ENCODE measurements at places on chromosomes 12 and 14.

DNA sequence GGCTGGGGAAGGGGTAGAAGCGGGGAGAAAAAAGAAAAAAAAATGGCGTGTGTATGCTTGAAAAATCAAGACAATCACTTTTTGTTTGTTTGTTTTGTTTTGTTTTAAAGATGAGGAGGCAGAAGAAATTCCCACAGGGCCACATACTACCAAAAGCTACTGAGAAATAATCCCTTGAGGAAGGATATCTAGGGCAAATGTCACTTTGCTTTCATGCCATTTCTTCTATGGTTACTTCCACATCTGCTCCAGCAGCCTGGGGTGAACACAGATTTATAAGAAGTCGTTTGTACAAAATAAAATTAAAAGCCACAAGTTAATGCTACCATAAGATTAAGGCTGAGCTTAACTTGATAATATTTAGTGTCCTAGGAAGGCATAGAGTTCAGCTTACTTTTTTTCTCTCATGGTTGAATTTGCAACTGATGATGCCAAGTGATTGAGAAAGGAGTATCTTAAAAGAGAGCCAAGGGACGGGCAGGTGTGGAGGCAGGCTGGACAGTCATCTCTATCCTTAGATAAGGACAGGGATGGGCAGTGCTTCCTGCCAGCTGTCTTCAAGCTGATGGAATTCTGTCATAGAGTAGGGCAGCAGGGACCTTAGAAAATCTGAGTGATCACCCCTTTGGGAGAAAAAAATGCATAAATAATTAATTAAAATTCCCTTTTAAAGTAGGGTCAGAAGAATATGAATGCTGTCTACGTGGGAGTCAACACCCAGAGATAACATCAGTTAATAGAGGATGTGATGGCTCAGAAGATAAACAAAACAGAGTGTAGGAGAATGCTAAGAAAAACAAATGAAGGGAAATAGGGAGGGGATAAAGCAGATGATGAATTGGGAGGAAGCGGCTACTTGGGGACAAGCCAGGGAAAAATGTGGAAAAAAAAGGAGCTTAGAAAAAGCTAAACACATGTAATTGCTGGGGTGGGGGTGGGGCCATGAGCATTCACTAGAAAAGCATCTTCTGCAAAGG lies 57.1 kb downstream of the DYRK2 start:
- H3K36me3 ChIP-seq: peaks cover 6% of the 10 kb centered on the region
- peaks cover 8% of the 10 kb centered on the region for H3K4me1 ChIP-seq
- no peak overlapping the region for H3K27ac ChIP-seq
- peaks cover 5% of the 10 kb centered on the region for H3K27me3 ChIP-seq
- no peak for DNase-seq
- no peak overlapping the region for H3K4me3 ChIP-seq

GRCh38 chr12:118590406-118591150 lies 214.2 kb downstream of the SUDS3 start:
- no peaks in the 10 kb centered on the region for H3K4me1 ChIP-seq
- DNase-seq: no peak
- no peak overlapping the region for H3K27ac ChIP-seq
- no peaks in the 10 kb centered on the region for H3K27me3 ChIP-seq

GRCh38 chr12:111197376-111197944 lies 171.4 kb downstream of the PHETA1 start:
- H3K27ac ChIP-seq: no peak overlapping the region
- DNase-seq: no peak
- H3K36me3 ChIP-seq: no peaks in the 10 kb centered on the region
- peaks cover 26% of the 10 kb centered on the region for H3K27me3 ChIP-seq
- H3K4me3 ChIP-seq: no peak overlapping the region
- peaks cover 29% of the 10 kb centered on the region for H3K4me1 ChIP-seq

DNA sequence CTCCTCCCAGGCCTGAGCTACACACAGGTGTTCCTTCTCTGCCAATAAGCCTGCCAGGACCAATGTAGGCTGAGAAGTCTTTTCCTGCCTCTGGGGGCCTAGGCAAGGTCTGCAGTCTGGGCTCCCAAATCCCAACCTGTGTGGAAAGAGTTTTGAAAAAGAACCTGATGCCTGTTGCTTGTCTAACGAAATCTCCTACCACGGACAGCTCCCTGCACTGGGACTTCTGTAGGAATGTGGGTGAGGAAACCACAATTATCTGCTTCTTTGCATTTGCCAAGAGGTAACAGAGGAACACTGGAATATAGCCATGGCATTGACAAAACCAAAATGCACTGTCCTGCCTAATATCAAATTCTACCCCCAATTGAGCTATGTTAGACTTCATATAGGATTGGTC lies 877.0 kb upstream of the TMEM132C start:
- no peaks in the 10 kb centered on the region for H3K27me3 ChIP-seq
- H3K27ac ChIP-seq: no peak overlapping the region
- no peak for DNase-seq
- H3K4me1 ChIP-seq: no peaks in the 10 kb centered on the region
- no peaks in the 10 kb centered on the region for H3K36me3 ChIP-seq
- H3K4me3 ChIP-seq: no peak overlapping the region

GRCh38 chr14:36662543-36663403 lies 1.1 kb downstream of the PAX9 start:
- peak overlapping the region; percentile 22 for H3K4me3 ChIP-seq
- H3K36me3 ChIP-seq: peaks cover 22% of the 10 kb centered on the region
- H3K27me3 ChIP-seq: peaks cover 89% of the 10 kb centered on the region
- DNase-seq: no peak

GRCh38 chr12:46617167-46617566 lies 208.6 kb downstream of the SLC38A4 start:
- H3K36me3 ChIP-seq: peaks cover 51% of the 10 kb centered on the region
- H3K27me3 ChIP-seq: no peaks in the 10 kb centered on the region
- DNase-seq: no peak
- no peak overlapping the region for H3K4me3 ChIP-seq
- no peak overlapping the region for H3K27ac ChIP-seq

GRCh38 chr14:90533591-90534021 lies 136.8 kb downstream of the CALM1 start:
- no peak overlapping the region for H3K4me3 ChIP-seq
- H3K4me1 ChIP-seq: no peaks in the 10 kb centered on the region
- H3K36me3 ChIP-seq: no peaks in the 10 kb centered on the region
- H3K27me3 ChIP-seq: no peaks in the 10 kb centered on the region

DNA sequence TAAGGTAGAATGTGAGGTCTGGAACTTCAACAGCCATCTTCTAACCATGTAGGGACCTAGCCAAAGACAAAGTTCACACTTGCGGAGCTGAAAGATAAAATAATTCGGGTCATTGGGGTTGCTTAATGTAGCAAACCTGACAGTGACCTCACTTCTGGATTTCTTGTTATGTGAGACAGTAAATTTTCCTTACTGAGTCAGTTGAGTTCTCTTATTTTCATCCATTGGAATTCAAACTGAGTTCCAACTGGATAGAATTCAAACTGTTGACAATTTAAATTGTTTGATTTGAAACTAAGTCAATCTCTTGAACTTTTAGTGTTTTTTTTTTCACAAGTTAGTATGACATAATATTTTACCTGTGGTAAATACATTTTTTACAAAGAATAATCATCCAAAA lies 406.5 kb downstream of the ADAMTS20 start:
- H3K27ac ChIP-seq: no peak overlapping the region
- H3K36me3 ChIP-seq: no peaks in the 10 kb centered on the region
- no peak overlapping the region for H3K4me3 ChIP-seq

- H3K36me3 ChIP-seq: peaks cover 18% of the 10 kb centered on the region
- no peak overlapping the region for H3K4me3 ChIP-seq
- DNase-seq: no peak
- no peak overlapping the region for H3K27ac ChIP-seq
- no peaks in the 10 kb centered on the region for H3K27me3 ChIP-seq
Observed at GRCh38 chr12:68477261-68477772, 133.4 kb upstream of the RAP1B start.

DNA sequence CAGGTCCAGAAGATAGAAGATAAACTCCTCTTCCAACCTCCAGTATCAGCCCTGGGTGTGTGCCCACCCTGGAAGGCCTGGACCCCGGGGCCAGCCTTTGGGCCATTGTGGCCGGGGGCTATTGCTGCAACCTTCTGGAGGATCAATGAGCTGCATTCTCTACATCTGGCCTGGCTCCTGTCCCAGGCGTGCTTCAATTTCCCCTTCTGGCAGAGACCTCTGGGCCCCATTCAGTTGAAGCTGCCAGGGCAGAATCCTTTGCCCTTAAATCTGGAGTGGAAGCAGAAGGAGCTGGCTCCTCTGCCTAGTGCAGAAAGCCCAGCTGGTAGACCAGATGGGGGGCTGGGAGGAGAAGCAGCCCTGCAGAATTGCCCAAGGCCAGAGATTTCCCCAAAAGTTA lies 10.0 kb downstream of the NYNRIN start:
- DNase-seq: no peak
- no peak overlapping the region for H3K4me3 ChIP-seq
- H3K36me3 ChIP-seq: no peaks in the 10 kb centered on the region
- H3K4me1 ChIP-seq: no peaks in the 10 kb centered on the region

DNA sequence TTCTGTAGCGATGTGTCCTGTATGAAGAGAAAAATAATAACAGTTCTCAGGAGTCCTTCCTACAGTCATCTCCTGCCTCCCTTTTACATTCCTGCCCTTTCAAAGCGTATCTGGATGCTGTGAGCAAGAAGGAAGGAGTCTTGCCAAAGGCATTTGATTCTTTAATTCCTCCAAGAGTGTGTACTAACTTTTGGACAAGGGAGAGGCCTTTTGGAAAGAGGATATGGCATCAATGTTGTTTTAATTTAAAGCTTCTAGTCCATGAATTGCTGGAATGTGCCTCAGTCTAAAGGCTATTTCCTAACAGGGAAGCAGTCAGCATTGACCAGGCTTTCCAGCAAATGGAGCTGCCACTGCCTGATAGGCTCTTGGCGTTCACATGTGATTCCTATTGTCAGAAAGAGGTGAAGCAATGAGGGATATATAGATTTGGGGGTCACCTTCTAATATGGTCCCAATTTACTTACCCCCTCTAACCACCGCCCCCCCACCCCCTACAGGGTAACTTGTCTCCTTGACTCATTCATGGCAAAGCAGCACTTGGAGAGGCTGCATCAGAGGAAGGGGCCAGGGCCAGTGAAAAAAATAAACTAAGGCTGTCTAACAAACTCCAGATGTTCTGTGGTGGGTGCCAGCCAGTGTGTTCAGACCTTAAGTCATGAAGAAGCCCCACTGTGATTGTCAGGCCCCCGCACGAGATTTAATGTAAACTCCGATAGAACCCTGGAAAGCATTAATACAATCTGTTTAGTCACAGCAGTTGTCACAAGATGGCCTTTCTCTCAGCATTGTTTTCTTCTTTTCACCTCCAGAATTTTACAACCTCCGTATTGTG lies 220.3 kb downstream of the FBXL14 start:
- no peak for DNase-seq
- H3K27ac ChIP-seq: no peak overlapping the region
- H3K4me1 ChIP-seq: no peaks in the 10 kb centered on the region

Measured in activated CD8-positive, alpha-beta T cell treated with anti-CD3 and anti-CD28 coated beads, Interleukin-2, amount 10 ng/mL, durations not matched to agents 7 days and 5 days (primary cell).